ENCODE measurements at places on chromosomes 5 and 9.

DNA sequence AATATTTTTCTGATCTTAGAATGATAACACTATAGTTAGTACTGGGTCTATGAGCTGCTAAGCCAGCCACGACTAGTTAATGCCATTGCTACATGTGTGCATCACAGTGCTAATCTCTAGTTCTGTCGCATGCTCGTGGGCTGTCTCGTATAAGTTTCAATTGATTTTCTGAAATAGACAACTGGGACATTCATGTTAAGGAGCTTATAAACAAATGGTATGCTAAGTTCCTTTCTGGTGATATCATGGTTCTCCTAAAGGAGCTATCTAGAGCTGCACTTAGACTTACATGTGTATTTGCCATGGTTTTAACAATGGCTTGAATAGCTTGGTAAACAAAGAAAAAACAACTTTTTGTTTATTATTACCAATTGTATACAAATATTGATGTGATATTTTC is 46.2 kb downstream of the F2RL2 start:
- DNase-seq: no peak

- peak; percentile 38 for DNase-seq
These were observed 84.9 kb upstream of the MYO10 start for GRCh38 chr5:17020678-17021601.

- DNase-seq: no peak
These were observed 38.6 kb downstream of the SAXO1 start for GRCh38 chr9:18994263-18994916.

GRCh38 chr9:95762322-95762721 is 113.2 kb upstream of the ERCC6L2 start:
- DNase-seq: no peak

- DNase-seq: no peak
These were observed 39.0 kb downstream of the SEMA4D start for GRCh38 chr9:89458768-89459496.

DNA sequence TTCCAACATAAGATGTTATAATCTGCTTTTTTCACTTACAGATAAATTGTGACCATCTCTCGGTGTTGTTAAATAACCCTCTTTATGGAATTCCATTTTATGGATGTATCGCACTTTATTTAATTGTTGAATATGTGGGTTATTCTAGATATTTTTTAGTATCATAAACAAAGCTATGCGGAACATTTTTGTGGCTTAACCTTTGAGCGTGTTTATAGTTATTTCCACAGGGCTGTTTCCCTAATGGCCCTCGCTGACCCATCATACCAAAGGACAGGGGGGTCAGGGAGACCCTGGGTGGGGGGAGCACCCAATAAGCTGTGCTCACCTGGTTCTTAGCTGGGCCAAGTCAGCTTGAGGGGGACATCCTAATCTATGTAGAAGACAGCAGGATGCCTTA is 65.3 kb downstream of the NDST1 start:
- DNase-seq: no peak

- no peak for DNase-seq
These were observed 86.4 kb downstream of the MED10 start for GRCh38 chr5:6291961-6292360.

- no peak for DNase-seq
These were observed 893.5 kb upstream of the EDIL3 start for GRCh38 chr5:85278193-85278592.

- no peak for DNase-seq
These were observed 191.8 kb downstream of the TMEM38B start for GRCh38 chr9:105886136-105886535.

- peak; percentile 61 for DNase-seq
These were observed 188.9 kb downstream of the PDZD2 start for GRCh38 chr5:31827867-31828266.

DNA sequence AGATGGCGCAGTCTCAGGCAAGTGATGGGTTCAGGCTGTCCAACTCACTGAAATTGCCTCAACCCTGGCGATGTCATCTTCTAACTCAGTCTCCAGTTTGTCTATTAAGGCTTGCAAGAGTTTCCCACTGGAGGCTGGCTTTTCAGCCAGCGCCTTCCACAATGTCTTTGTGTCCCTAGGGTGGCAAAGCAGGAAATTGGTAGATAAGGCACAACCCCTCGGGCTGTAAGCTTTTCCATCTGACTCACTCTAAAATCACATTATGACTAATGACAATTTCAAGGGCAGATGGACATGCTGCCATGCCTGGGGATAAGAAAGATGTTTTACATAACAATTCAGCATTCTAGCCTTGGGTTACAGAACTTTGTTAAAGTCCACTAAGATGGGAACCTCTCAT is 61.9 kb downstream of the MROH2B start:
- no peak for DNase-seq

DNA sequence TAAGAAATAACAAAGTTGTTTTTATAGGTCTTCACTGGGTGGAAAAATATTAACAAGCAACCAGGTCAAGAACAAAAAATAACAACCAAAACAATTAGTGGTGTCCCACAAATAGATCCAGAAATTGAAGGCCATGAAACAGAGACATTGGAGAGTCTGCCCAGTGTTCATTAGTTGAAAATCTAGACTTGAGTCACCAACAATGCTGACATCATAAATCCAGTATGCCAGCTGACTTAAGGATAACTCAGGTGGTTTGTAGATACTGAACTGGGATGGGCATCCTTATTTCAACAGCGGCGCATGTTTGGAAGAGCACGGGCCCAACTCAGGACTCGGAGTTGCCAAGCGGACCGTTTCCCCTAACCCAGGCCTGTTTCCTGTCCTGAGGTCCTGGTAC is 80.7 kb upstream of the TNFAIP8 start:
- no peak for DNase-seq
